ENCODE measurements at places on chromosomes 7 and 10. TPM values are rescaled to one million over a fixed set of nuclear protein-coding genes. Genes with fewer than 3 reads are reported as not detected.

NPTX2 gene
- total RNA-seq = not detected

GIMAP6 gene
- total RNA-seq = not detected

AHR gene
- 18.4 TPM for total RNA-seq

FEZF1 gene
- not detected for total RNA-seq

HOXA10 gene
- 4.8 TPM for total RNA-seq

KAZALD1 gene
- total RNA-seq = 0.32 TPM
